ENCODE measurements at places on chromosomes 6 and 20. TPM values are rescaled to one million over a fixed set of nuclear protein-coding genes. Genes with fewer than 3 reads are reported as not detected.

Gene TMEM14B
- total RNA-seq: 139 TPM

Gene OR12D3
- total RNA-seq: not detected

- DNase-seq: no peak
Measured at GRCh38 chr6:125939026-125939425, 17.5 kb upstream of the HINT3 start.

GRCh38 chr6:163356324-163356723, 58.2 kb upstream of the QKI start:
- DNase-seq: no peak

GRCh38 chr6:48078120-48078519, 32.9 kb downstream of the PTCHD4 start:
- no peak for DNase-seq

- no peak for DNase-seq
Measured at GRCh38 chr6:159068904-159069578, 24.2 kb upstream of the TAGAP start.

GRCh38 chr20:11993886-11994461, 76.3 kb downstream of the BTBD3 start:
- DNase-seq: no peak

GRCh38 chr6:46090115-46091079, 39.4 kb upstream of the ENPP4 start:
- peak; percentile 47 for DNase-seq

Gene REM1
- not detected for total RNA-seq

DNA sequence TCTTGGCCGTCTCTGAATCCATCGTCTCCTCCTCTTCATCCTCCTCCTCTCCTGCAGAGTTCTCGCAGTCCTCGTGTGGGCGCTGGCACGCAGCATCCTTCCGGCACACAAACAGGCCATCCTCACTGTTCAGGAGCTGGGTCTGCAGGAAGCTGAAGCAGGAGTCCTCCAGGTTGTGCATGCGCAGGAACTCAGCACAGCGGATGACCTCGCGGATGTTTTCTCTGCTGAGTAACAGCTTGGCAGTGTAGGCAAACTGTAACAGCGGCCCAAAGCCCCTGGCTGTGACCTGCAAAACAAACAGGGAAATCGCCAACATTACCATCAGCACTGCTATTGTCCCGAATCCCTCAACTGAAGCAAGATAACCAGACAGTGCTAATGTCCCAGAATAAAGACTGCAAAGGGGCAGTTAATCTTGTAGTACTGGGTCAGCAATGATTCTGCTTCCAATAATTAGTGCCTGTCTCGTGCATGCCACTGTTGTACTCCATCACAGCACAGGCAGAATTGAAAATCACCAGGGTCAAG, 57.4 kb downstream of the GJA10 start:
- no peak for DNase-seq

GRCh38 chr6:18302561-18303439, 38.5 kb upstream of the DEK start:
- DNase-seq: no peak

- DNase-seq: no peak
Measured at GRCh38 chr20:53126185-53126584, 154.0 kb downstream of the TSHZ2 start.

Gene BMP2
- total RNA-seq: not detected

DNA sequence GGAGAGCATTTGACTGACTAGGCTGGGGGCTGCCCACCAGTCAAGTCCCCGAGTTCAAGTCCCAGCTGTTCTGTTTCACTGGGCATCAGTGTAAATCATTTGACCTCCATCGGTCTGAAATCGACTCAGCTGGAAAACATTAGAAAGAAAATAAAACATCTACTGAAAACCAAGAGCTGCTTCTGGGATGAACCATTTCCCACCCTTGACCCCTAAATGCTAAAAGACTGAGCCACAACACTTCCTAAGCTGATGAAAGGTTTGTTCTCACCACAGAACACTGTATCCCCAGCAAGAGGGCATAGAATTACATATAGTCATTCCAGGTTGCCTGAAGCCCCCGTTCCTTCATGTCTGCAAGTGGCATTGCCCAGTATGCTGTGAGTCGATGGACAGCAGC, 237.0 kb upstream of the TAB2 start:
- no peak for DNase-seq

GRCh38 chr20:63546256-63546955, 1.1 kb downstream of the SRMS start:
- DNase-seq: no peak
